T-helper 2 cell (primary cell): ENCODE measurements at places on chromosomes 1 and 21.

DNA sequence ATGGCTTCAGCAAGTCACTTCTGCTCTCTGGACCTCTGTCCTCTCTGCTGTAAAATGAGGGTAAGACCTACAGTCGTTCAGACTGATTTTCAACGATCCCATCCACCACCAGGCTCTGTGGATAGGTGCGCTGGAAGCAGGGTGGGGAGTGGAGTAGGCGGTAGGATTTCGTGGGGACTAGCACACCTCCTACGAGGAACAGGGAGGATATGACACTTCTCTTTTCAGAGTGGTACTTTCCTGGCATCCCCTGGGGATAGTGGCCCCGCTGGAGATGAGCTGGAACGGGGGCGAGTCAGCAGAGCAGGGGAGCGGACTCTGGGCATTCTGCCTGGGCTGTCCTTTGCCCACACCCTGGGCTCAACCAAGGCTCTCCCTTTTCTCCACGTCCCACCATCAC lies 17.7 kb downstream of the ETNK2 start:
- DNase-seq = no peak

DNA sequence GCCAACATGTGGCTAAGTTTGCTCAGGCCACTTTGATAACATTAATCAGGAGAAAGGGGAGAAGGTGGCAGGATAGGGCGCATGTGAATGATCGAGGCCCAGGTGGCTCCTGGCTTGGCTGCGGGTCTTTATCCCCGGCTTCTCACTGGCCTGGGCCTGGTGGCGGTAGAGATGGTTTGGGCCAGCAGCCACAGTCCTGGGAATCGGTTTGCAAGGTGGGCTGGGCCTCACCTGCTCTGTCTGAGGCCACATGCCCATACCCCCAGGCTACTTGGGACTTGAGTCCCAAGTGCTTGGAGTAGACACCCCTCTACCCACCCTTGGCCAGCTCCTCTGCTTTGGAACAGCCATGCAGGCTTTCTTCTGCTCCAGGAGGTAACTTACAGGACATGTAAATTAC lies 49.7 kb upstream of the DISP3 start:
- DNase-seq = no peak

DNA sequence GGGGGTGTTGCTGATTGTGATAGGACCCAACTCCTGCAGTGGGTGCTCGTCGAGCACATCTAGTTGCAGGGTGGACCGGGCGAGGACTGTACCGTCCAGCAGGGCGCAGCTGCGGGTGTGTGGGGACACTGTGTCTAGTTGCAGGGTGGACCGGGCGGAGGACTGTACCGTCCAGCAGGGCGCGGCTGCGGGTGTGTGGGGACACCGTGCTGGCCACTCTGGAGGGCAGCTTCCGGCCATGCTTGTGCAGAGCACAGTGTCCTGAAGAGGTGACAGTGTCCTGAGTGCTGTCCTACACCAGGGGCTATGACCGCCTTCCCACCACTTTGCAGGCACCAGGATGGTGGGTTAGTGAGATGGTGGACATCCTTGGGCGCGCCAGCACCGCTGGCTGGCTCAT lies 4.6 kb upstream of the TRPM2 start:
- DNase-seq = no peak

DNA sequence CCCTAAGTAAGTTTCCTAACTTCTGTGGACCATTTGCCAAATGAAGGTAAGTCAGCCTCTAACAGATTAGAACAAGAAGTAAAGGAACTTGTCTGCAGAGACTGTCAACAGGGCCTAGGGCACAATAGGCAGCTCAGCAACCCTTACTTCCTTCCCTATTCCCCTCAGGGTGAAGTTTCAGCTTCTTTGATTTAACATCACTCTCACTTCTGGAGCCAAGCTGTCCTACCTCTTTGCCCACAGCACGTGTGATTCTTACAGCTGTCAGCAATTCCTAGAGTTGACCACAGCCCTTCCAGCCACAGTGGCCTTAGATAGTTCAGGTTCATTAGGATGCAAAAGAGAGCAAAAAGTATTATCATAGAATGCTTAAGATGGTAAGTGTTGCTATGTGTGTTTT lies 7.6 kb upstream of the EIF4G3 start:
- DNase-seq = no peak

DNA sequence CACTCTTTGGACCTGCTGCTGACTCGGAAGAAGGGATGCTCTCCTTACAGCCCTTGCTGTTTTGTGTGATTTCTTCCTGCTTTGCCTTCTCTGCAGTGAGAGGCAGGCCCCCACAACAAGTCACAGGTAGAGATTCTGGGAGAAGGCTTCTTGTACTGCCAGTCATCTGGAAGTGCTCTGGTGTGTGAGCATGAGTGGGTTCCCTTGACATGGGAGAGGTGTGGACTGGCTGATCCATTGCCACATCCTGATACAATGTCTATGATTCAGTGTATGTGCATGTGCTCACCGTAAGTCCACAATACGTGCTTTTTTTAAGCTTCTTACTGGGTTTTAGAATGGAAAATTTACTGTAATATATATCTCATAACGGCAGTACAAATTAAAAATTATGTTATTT lies 46.0 kb upstream of the PLA2G4A start:
- no peak for DNase-seq

DNA sequence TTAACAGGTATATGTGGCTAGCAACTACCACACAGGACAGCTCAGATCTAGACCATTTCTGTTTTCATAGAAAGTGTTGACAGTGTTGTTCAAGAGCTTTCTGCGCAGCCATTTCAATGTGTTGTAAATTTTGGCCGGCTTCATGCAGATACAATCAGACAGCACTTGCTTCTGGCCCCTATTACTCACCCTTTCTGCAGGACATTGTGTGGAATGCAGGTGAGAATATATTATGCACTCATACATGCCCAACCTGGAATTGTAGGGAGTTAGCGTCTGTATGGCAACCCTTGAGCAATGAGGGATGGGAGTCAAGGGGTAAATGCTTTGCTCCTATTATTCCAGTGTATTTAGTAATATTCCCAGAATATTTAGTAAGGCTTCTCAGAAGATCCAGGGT lies 180.9 kb upstream of the PLXNA2 start:
- DNase-seq = no peak

DNA sequence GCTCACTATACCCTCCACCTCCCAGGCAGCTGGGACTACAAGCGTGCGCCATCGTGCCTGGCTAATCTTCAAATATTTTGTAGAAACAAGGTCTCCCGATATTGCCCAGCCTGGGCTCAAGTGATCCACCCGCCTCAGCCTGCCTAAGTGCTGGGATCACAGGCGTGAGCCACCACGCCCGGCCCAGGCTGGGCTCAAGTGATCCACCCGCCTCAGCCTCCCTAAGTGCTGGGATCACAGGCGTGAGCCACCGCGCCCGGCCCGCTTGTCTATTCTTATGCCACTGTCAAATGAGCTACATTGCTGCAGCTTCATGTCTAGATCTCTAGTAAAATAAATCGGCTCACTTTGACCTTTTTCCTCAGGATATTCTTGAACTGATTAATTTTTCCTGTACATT lies 107.7 kb upstream of the COL6A1 start:
- no peak for DNase-seq

- DNase-seq = no peak
Observed at GRCh38 chr1:32618673-32619221, 31.6 kb downstream of the ZBTB8OS start.
